ENCODE measurements at places on chromosomes 1 and 21. TPM values are rescaled to one million over a fixed set of nuclear protein-coding genes. Genes with fewer than 3 reads are reported as not detected.

Gene CD1E
- not detected for total RNA-seq

Gene HAO2
- not detected for total RNA-seq

Gene SLC25A34
- total RNA-seq = 0.10 TPM

Gene KRTAP10-8
- not detected for total RNA-seq

Gene TCHH
- 0.33 TPM for total RNA-seq

Gene LRRC3
- 2.4 TPM for total RNA-seq

Gene NUDT4B
- 0.58 TPM for total RNA-seq

Gene LRRC40
- 8.9 TPM for total RNA-seq

Gene WDTC1
- total RNA-seq = 5.2 TPM

Gene NLRP3
- total RNA-seq = not detected

Gene CFAP45
- total RNA-seq = 0.75 TPM

Gene RHOC
- 374 TPM for total RNA-seq

Gene GBP4
- total RNA-seq = 0.01 TPM

Gene FGR
- total RNA-seq = not detected

Gene SIK1
- total RNA-seq = 15.9 TPM

Gene KRTAP13-2
- total RNA-seq = not detected

Gene GCSAML
- total RNA-seq = not detected

Gene S100A1
- 0.86 TPM for total RNA-seq

Gene C1orf53
- 5.1 TPM for total RNA-seq

Gene SDC3
- total RNA-seq = 8.2 TPM

Gene OLFM3
- total RNA-seq = not detected

Gene FCRLB
- total RNA-seq = 1.6 TPM

Gene TMEM81
- 2.3 TPM for total RNA-seq

Gene COG2
- total RNA-seq = 19.1 TPM

Gene FOXE3
- total RNA-seq = not detected

Gene HFM1
- 0.07 TPM for total RNA-seq

Gene MPZ
- 0.26 TPM for total RNA-seq

Gene PCBP3
- 1.1 TPM for total RNA-seq

Gene RAVER2
- 3.6 TPM for total RNA-seq

Gene OR10Z1
- not detected for total RNA-seq

Gene DNAI4
- 0.94 TPM for total RNA-seq

Gene HHIPL2
- 10.2 TPM for total RNA-seq

Gene AMY1C
- not detected for total RNA-seq

Gene AIRE
- not detected for total RNA-seq

Data from A549 treated with dexamethasone at 1 μM for 4 hours (cell line).